COR-L47 (cell line): ENCODE measurements at places on chromosomes 7 and 10.

GRCh38 chr10:116300542-116300941 is 23.7 kb upstream of the CCDC172 start:
- DNase-seq: no peak

DNA sequence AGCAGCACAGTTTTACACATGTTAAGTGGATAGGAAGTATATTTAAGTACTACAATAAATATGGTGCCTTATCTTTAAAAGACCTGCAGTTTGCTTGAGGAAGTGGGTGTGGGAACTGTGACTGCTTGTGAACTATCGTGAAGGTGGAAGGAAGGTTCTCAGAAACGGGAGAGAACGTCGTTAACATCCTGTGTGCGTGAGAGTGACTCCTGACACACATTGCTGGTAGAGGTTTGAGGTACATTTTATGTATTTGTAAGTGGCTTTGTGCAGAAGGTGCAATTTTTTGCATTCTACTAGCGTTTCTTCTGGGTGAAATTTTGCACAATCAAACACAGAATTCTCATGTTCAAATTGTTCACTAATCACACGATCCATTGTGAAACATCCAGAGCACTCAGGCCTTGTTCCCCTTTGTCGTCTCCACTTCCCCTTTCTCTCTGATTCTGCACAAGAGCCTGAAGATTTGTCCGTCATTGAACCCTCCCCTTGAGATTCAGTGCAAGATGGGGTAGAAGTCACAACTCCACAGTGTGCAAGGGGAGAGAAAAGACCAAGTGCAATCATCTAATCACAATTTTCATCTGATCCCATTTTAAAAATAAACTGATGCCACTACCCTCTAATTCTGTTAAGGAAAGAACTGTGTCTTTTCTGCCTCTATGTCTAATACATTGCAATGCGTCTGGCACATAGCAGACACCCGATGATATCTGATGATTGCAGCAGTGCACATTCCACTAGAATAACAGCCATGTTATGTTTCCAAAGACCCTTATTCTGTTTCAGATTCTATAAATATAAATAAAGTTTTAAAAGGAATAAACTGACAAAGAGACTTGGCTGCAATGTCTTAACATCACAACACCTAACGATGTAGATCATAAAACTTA is 279.9 kb downstream of the NEBL start:
- no peak for DNase-seq

DNA sequence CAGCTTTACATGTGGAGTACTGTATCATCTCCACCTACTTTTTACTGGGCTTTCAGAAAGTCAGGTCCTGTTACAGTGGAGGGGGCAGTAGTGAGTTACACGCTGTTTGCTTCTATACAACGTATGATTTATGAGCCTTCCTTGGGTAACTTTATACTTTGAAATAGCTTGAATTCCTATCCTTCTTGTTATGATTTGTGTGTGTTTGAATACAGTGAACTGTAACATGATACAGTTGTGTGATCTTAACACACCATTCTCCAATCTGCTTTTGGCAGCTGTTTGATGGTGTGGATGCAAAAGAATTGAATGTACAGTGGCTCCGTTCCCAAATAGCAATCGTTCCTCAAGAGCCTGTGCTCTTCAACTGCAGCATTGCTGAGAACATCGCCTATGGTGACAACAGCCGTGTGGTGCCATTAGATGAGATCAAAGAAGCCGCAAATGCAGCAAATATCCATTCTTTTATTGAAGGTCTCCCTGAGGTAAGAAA is 41.7 kb downstream of the SP8 start:
- DNase-seq: no peak

- no peak for DNase-seq
Measured at GRCh38 chr10:67809107-67809506, 28.9 kb downstream of the DNAJC12 start.

- peak; percentile 97 for DNase-seq
Measured at GRCh38 chr7:73827567-73828106, 3.2 kb upstream of the CLDN4 start.

DNA sequence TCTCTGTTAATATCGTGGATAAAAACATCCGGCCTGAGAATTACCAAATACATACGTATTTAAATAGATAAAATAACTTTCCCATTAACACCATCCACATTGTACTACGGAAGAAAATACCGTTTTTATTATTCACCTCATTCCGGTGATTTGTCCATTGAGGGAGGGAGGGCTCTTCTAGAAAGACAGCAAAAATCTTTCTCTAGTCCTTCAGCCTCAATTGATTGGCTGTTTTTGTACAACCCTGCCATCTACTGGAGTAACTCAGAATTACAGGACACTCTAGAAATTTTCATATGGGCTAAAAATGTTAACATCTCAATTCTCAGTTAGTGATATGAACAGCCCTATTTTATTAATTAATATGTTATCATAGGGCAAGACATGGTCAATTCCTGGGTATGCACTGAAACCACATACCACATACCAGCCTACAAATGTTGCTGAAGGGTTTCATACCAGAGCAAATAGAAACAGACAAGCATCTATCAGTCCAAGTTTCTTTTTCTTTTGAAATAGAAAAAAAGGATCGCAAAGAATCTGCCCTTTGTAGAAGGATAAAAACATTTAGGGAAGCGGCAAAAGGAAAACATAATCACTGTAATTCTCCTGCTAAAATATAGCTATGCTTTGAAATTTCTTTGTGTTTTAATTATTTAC is 55.8 kb upstream of the CDCA7L start:
- DNase-seq: peak; percentile 30

GRCh38 chr10:63430091-63430998 is 35.4 kb downstream of the JMJD1C start:
- no peak for DNase-seq

DNA sequence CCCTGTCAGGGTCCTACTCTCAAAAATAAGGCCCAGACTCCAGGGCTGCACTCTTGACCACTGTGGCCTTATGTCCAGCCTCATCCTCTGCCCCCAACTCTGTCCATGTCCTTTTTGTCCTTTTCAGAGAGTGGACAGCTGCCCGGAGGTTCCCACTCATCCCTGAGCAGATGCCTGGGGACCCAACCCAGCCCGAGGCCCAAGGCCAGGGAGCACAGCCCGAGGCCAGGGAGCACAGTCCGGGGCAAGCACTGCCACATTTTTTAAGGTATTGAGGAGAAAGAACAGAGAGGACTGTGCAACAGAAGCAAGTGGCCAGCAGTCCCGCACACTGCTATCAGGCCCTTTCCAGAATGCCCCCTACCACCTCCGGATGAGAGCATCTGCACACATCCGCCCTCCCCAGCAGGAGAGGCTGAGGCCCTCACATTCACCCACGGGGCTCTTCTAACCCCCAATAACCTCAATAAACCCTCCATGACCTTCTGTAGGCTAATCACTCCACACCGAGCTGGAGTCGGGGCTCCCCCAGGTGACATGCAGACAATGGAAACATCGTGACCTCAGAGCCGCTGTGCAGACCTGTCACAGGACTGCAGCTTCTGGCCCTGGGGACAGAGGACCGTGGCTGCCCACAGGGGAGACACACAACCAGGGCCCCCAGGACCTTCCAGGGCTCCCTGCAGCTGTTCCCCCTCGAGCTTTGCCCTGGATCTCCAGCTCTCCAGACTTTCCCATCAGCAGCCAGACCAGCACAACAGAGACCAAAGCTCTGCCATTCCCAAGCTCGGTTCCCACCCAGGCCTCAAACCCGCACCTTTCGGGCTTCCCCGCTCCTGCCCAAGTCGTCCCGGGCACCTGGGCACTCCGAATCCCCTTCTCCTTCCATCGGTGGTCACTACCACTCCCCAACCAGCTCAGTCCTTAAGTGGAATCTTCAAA is 51.4 kb downstream of the CAMK2B start:
- no peak for DNase-seq

DNA sequence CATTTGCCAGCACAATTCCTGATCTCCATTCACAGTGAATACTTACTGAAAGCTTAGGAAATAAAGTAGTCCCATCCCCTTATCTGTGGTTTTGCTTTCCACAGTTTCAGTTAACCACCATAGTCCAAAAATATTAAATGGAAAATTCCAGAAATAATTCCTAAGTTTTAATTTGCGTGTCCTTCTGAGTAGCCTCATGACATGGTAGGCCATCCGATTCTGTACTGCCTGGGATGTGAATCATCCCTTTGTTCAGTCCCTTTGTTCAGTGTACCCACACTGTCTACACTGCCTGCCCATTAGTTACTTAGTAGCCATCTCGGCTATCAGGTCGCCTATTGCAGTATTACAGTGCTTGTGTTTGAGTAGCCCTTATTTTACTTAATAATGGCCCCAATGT is 14.2 kb downstream of the RAB11FIP2 start:
- no peak for DNase-seq

DNA sequence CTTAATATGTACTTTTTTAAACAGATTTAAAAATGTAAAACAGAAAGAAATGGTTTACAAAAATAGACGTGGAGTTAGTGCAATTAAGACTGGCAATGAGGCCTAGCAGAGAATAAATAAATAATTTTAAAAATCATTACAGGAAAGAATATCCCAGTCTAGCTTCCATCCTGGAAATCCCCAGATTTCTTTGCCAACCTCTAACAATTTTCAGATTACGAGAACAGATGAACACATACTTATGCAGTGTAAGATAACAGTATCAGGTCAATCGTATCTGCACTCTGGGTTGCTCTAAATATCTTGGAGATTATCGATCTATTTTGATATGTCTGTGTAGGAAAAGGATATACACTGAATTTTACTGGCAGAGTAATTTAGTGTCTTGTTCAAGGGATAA is 210.5 kb downstream of the SEMA3A start:
- no peak for DNase-seq

DNA sequence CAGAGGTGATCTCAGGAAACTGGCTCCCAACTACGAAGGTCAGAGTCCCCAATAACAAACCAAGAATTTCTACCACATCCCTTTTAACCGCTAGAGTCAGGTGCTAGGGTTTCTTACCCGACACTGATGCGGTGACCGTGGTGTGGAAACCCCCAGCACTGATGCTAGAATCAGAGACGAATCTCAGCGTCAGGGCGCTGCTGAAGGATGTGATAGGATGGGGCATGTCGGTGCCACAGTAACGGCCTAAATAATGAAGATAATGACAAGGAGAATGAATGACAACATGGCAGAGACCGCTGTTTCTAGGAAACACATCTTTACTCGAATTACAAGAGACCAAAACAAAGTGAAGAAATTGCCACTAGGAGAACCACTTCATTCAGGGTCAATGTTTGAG is 131.1 kb upstream of the RSU1 start:
- DNase-seq: no peak

DNA sequence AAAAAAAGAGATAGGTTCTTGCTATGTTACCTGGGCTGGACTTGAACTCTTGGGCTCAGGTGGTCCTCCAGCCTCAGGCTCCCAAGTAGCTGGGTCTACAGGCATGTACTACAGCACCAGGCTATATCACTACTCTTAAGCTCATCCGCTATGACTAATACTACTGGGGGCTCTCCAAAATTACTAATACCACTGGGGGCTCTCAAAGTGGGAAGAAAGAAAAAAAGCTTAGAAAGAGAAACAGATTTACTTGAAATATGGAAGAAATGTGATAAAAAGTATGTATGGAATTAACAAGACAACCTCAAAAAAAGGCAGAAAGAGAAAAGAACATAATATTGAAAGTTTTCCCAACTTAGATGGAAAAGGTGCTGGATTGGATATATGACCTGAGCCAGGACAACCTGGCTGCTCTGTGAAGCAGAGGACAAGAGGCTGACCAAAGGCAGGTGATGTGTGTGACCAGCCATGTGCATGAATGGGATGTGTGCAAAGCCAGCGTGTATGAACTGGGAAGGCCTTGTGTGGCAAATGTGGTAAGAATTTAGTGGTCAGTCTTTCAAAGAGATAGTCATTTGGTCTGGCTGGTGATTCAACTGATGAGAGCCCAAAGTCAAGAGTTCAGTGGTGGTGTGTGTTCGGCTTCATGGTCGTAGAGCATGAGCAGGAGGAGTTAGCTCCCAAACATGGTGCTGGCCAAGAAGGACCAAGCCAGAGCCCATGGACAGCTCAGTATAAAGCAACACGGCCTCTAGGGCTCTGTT is 232.4 kb upstream of the KLF14 start:
- DNase-seq: no peak
